ENCODE measurements at places on chromosomes 5 and 9. TPM values are rescaled to one million over a fixed set of nuclear protein-coding genes. Genes with fewer than 3 reads are reported as not detected.

DNA sequence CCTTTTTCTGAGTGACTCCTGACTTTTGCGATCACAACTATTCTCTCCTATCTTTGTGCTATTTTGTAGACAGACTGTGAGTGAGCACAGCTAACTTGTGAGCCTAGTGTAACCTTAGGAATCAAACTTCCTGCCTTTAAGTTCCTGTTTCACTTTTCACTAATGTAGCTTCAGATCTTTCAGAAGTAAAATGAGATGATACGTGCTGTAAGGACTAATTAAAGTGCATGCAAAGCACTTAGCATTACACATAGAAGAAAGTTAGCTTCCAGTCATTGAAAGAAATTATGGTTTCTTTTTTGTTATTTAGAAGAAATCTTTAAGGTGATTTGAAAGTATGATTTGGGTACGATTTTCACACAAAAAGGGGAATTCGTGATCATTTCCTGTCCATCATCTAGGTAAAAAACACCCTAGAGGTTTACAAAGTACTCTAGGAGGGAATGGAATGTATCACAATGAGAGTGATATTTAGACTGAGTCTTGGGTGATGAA lies 122.7 kb downstream of the ST8SIA4 start:
- DNase-seq, result no peak
- H3K27me3 ChIP-seq, result peaks cover 1% of the 10 kb centered on the region
- H3K27ac ChIP-seq, result peak overlapping the region; percentile 24
- peaks cover 16% of the 10 kb centered on the region for H3K4me1 ChIP-seq
- H3K36me3 ChIP-seq, result peaks cover 2% of the 10 kb centered on the region

GRCh38 chr9:71736236-71736635 lies 32.1 kb downstream of the CEMIP2 start:
- DNase-seq, result no peak
- no peaks in the 10 kb centered on the region for H3K27me3 ChIP-seq
- H3K4me1 ChIP-seq, result no peaks in the 10 kb centered on the region
- no peaks in the 10 kb centered on the region for H3K36me3 ChIP-seq
- no peak overlapping the region for H3K27ac ChIP-seq
- H3K4me3 ChIP-seq, result no peak overlapping the region

DNA sequence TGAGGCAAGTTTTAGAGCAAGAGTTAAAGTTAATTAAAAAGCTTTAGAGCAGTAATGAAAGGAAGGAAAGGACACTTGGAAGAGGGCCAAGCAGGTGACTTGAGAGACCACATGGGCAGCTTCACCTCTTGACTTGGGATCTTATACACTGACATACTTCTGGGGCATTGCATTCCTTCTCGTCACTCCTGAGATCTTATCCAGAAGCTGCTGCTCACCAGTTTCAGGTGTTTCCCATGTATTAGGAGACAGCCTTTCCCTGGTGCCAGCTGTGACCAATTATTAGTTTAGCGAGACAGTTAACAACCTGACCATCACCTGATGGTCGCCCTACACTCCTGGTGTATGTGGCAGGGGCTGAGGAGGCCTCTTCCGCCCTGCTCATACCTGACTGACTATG lies 382.1 kb downstream of the KDM4C start:
- H3K27me3 ChIP-seq, result no peaks in the 10 kb centered on the region
- H3K36me3 ChIP-seq, result no peaks in the 10 kb centered on the region
- no peaks in the 10 kb centered on the region for H3K4me1 ChIP-seq
- no peak overlapping the region for H3K27ac ChIP-seq

GRCh38 chr9:131194762-131195161 lies 69.4 kb downstream of the NUP214 start:
- peak overlapping the region; percentile 53 for H3K4me3 ChIP-seq
- H3K27me3 ChIP-seq, result peaks cover 2% of the 10 kb centered on the region
- H3K27ac ChIP-seq, result peak overlapping the region; percentile 92
- H3K36me3 ChIP-seq, result peaks cover 1% of the 10 kb centered on the region
- H3K4me1 ChIP-seq, result peaks cover 36% of the 10 kb centered on the region
- peak; percentile 62 for DNase-seq

- no peak for DNase-seq
- H3K36me3 ChIP-seq, result peaks cover 4% of the 10 kb centered on the region
- no peak overlapping the region for H3K4me3 ChIP-seq
- peaks cover 6% of the 10 kb centered on the region for H3K27me3 ChIP-seq
- H3K4me1 ChIP-seq, result no peaks in the 10 kb centered on the region
These were observed 103.7 kb downstream of the ATPSCKMT start for GRCh38 chr5:10145923-10146401.

- H3K4me3 ChIP-seq, result no peak overlapping the region
- H3K27me3 ChIP-seq, result no peaks in the 10 kb centered on the region
- DNase-seq, result no peak
- no peak overlapping the region for H3K27ac ChIP-seq
These were observed 1086.5 kb downstream of the NR2F1-AS1 start for GRCh38 chr5:92494508-92494907.

GRCh38 chr5:57989378-57989777 lies 470.5 kb downstream of the PLK2 start:
- no peak overlapping the region for H3K27ac ChIP-seq
- no peaks in the 10 kb centered on the region for H3K27me3 ChIP-seq
- no peak overlapping the region for H3K4me3 ChIP-seq
- H3K36me3 ChIP-seq, result no peaks in the 10 kb centered on the region
- H3K4me1 ChIP-seq, result no peaks in the 10 kb centered on the region
- DNase-seq, result no peak

GRCh38 chr5:173911623-173912022 lies 23.5 kb downstream of the CPEB4 start:
- H3K4me3 ChIP-seq, result no peak overlapping the region
- peaks cover 29% of the 10 kb centered on the region for H3K4me1 ChIP-seq
- DNase-seq, result no peak
- no peak overlapping the region for H3K27ac ChIP-seq
- H3K27me3 ChIP-seq, result no peaks in the 10 kb centered on the region

DNA sequence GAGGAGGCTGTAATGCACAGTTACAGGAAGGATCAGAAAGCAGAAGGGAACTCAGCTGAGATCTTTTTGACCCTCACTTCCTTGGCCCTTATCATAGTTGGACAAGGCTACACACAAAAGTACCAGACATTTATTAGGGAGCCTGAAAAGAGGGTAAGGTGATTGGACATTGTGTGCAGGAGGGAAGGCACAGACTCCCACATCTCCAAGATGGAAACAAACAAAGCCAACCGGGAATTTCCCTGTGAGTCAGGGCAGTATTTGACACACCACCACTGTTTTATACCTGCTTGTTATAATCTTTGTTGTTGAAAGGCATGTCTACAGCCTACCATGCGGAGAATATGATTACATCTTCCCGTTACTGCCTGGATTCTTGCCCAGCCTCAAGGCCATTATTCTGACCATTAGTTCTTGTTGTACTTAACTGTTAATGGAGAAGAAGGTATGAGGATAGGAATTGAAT lies 3.0 kb upstream of the CCNG1 start:
- H3K36me3 ChIP-seq, result no peaks in the 10 kb centered on the region
- no peak overlapping the region for H3K27ac ChIP-seq
- H3K4me3 ChIP-seq, result no peak overlapping the region
- no peak for DNase-seq

Gene SPEF2
- total RNA-seq, result 0.96 TPM

Gene SPINK6
- total RNA-seq, result not detected

Gene CORO2A
- total RNA-seq, result 23.9 TPM

Gene FAM170A
- total RNA-seq, result not detected
